HCT116 (cell line): ENCODE measurements at places on chromosomes 7 and 10. TPM values are rescaled to one million over a fixed set of nuclear protein-coding genes. Genes with fewer than 3 reads are reported as not detected.
A peak's percentile ranks its signal among the peaks of the same experiment; 100 is the strongest.

DNA sequence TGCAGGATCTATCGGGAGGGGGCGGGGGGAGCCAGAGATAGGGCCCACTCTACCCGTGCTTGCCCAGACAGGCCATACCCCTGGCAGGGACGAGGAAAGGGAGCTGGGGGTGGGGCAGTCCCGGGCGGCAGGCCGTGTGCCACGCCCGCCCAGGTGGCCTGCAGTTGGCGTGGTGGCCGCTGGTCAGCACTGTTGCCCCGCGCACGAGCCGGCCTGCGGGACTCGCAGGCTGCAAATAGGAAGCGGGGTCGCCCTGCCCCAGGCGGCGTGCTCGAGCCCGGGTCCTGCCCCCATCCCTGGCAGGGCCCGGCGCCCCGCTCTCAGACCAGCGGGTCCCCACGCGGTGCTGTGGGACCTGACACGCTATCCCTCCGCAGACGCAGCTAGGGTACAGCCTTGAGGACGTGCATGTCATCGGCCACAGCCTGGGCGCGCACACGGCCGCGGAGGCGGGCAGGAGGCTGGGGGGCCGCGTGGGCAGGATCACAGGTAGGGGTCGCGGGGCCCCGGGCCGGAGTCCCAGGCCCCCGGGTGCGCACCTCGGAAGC lies 6.7 kb downstream of the PNLIPRP2 start:
- no peak overlapping the region for H3K27ac ChIP-seq
- no peaks in the 10 kb centered on the region for H3K27me3 ChIP-seq
- peak; percentile 29 for DNase-seq

DNA sequence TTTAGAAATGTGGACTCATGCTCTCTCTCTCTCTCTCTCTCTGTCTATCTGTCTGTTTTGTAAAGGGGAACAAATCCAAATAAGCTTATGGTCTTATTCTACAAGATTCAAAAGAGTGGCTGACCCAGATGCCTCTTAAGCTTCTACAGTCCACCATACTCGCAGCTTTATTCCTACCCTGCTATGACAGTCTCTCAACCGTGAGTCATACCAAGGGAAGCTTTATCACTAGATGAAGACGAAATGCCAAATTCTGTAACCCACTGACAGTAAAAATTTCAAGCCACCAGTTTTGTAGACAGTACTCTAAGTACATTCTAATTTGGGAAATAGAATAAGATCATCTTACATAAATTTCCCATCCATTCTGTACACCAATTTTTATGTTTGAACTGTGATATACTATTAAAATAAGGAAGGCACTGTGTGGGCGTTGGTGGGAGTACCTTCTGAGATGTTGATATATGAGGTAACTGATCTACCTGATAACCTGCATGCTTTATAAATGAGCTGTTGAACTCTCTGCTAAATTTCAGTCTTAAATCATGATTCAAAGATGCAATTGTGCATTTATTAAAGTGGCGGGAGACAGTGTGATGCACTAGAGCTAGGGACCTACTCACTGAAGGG lies 153.2 kb downstream of the KLF6 start:
- no peaks in the 10 kb centered on the region for H3K27me3 ChIP-seq
- no peaks in the 10 kb centered on the region for H3K36me3 ChIP-seq
- H3K27ac ChIP-seq, result no peak overlapping the region
- no peaks in the 10 kb centered on the region; the same call in 1 of the 2 replicates for H3K4me1 ChIP-seq
- no peak for DNase-seq

GRCh38 chr10:106897719-106898118 lies 266.8 kb downstream of the SORCS1 start:
- no peaks in the 10 kb centered on the region for H3K27me3 ChIP-seq
- H3K4me1 ChIP-seq, result no peaks in the 10 kb centered on the region
- no peak overlapping the region for H3K4me3 ChIP-seq
- no peak overlapping the region for H3K27ac ChIP-seq
- DNase-seq, result no peak

PIP gene
- total RNA-seq, result not detected

- no peak overlapping the region for H3K27ac ChIP-seq
- no peak overlapping the region for H3K4me3 ChIP-seq
- H3K4me1 ChIP-seq, result no peaks in the 10 kb centered on the region
- H3K36me3 ChIP-seq, result no peaks in the 10 kb centered on the region
Measured at GRCh38 chr7:2813350-2814185, 30.5 kb downstream of the GNA12 start.

GHITM gene
- total RNA-seq, result 156 TPM

FRAT1 gene
- total RNA-seq, result 1.7 TPM
